Glomerular endothelial cell (primary cell): ENCODE measurements at places on chromosomes 5 and 9. TPM values are rescaled to one million over a fixed set of nuclear protein-coding genes. Genes with fewer than 3 reads are reported as not detected.

The FST gene
- total RNA-seq, result 0.19 and 2.3 TPM in 2 replicates

GRCh38 chr9:97668485-97668884 lies 28.7 kb downstream of the XPA start:
- no peak for DNase-seq

DNA sequence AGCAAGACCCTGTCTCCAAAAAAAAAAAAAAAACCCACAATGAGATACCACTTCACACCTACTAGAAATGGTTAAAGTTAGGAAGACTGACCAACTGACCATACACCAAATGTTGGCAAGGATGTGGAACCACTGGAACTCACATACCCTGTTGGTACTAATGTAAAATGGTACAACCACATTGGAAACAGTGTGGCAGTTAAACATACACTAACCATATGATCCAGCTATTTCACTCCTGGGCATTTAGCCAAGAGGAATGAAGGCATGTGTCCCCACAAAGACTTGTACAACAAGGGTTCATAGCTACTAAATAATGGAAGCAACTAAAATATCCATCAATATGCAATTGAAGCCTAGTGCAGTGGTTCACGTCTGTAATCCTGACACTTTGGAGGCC lies 21.3 kb downstream of the NAIF1 start:
- no peak for DNase-seq

DNA sequence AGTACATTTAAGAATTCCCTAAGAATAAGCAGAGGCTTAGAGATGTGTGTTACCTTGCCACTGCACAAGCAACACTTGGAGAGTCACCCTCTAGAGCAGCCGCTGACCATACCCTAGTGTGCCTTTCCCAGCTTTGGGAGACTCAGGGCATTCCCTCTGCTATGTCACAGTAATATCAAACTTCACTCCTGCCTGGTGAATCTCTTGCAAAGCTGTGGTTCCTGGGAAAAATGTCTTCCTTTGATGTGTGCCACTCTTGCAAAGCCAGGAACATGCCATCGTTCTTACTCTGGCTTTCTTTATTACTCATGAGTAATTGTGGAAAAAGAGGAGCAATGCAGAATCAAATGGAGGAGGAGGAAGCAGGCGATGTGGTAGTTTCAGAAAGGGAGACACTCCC lies 173.2 kb downstream of the CCDC192 start:
- DNase-seq, result no peak

The CYLC2 gene
- not detected in 2 replicates for total RNA-seq

The RAB3C gene
- 1.4 and 4.2 TPM in 2 replicates for total RNA-seq

- DNase-seq, result no peak
Measured at GRCh38 chr5:125408448-125409233, 662.2 kb upstream of the ZNF608 start.

The NR5A1 gene
- not detected in 2 replicates for total RNA-seq

GRCh38 chr5:126778675-126779403 lies 1.9 kb downstream of the LMNB1 start:
- no peak for DNase-seq
